ENCODE measurements at places on chromosomes 16 and 17.

- no peak for DNase-seq
Measured at GRCh38 chr17:74529243-74529642, 2.0 kb downstream of the CD300LB start.

DNA sequence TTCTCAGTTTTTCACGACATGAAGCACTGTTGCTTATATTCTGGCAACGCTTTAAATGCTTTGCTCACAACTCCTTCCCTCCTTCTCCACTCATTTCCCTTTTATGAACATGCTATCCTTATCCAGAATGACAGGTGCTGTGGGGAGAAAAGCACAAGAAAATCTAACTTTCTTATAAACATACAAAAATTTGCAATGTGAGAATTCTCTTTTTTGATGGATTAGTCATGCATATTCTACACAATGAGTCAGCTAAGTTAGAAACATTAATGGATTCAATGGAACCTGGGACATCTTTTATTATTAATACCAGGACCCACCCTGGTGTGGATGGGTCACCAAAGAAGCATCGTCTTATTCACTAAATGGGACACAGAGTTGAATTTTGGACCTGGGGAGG lies 234.6 kb upstream of the CDH5 start:
- no peak for DNase-seq

- peak; percentile 52 for DNase-seq
Measured at GRCh38 chr16:72099377-72099818, 5.8 kb downstream of the DHX38 start.

- DNase-seq = no peak
Measured at GRCh38 chr16:66400503-66401380, 26.4 kb upstream of the BEAN1 start.

DNA sequence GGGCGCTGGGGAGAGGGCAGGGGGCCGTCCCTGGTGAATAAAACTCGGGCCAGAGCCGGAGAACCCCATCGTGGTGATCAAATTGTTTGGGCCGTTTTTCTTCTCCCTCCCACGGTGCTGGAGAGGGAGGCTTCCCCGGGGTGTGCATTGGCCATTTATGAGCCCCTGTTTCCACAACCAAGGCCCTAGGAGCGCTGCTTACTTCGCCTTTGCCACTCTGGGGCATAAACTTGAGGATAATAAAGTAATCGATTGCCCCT lies 544 bp downstream of the CCP110 start:
- DNase-seq = no peak

DNA sequence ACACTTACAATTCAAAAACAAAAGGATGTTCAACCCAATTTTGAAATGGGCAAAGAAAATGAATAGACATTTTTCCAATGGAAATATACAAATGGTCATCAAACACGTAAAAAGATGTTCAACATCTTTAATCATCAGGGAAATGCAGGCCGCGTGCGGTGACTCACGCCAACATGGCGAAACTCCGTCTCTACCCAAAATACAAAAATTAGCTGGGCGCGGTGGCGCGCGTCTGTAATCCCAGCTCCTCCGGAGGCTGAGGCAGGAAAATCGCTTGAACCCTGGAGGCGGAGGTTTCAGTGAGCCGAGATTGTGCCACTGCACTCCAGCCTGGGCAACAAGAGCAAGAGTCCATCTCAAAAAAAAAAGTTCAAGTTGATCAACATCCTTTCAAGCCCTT lies 1.8 kb upstream of the CLUAP1 start:
- no peak for DNase-seq

- DNase-seq = no peak
Measured at GRCh38 chr16:79810449-79811189, 210.1 kb upstream of the MAF start.

All from stimulated activated CD4-positive, alpha-beta T cell treated with anti-CD3 and anti-CD28 coated beads, Interleukin-15, amount 100 ng/mL, for 24 hours (primary cell).